ENCODE measurements at places on chromosomes 13 and 19.

GRCh38 chr13:73542446-73542845 lies 483.6 kb downstream of the KLF5 start:
- DNase-seq, result no peak

- DNase-seq, result no peak
Measured at GRCh38 chr19:55297267-55297666, 13.5 kb downstream of the BRSK1 start.

- no peak for DNase-seq
Measured at GRCh38 chr19:2333027-2333806, 4.7 kb downstream of the SPPL2B start.

GRCh38 chr13:59750860-59751259 lies 412.9 kb downstream of the DIAPH3 start:
- DNase-seq, result peak; percentile 83

GRCh38 chr13:31968473-31968872 lies 63.1 kb upstream of the FRY start:
- no peak for DNase-seq

- DNase-seq, result no peak
Measured at GRCh38 chr13:77811381-77811780, 107.2 kb downstream of the EDNRB start.

DNA sequence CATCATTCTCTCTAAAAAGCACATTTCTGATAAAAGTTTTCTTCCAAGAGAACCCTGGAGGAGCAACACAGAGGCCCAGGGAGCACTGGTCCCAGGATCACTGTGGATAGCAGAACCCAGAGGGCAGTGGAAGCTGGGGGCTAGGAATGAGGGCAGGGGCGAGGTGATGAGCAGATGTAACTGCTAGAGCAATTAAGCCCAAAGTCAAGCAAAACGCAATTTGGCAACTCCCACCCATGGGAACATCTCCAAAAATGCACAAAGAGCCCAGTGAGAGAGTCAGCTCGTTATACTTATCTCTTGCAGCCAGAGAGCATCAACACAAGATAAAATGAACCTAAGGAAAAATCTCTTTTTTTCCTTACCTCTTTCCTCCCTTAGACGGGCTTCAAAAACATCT lies 284.2 kb downstream of the TBC1D4 start:
- no peak for DNase-seq

DNA sequence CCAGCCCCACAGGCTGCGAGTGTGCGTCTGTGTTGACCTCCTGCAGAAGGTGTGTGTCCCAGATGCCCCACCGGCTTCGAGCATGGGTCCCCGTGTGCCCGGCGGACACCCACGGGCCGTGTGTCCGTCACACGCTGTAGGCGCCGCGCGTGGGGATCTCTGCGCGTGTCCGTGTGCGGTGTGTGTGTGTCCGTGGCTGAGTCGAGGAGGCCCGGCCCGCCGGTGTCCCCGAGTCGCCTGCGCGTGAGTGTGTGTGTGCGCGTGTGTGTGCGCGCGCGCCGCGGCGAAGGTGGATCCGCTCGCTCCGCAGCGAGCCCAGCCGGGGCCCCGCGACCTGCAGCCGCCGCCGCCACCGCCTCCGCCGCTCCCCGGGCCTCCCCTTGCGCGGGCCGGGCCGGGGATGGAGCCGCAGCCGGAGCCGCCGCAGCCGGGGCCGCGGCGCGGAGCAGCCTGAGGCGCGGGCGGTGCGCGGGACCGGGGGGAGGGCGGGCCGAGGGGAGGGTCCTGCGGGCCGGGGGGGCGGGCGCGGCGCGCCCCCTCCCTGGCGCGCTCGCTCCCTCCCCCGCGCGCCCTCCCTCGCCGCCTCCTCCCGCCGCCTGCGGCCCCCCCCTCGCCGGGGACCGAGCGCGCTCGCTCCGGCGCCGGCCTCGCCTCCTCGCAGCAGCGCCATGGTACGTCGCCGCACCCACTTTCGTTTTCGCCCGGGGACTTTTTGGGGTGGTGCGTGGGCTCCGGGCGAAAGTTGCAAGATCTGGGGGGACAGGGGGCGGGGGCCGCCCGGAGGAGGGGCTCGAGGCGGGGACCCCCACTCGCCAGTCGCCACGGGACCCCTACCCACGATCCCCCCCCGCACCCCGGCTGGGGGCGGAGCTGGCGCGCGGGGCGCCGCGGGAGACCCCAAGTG lies 7.1 kb upstream of the NFIC start:
- DNase-seq, result peak; percentile 68

- DNase-seq, result peak; percentile 95
Measured at GRCh38 chr19:48872884-48873475, 759 bp downstream of the PPP1R15A start.

- DNase-seq, result no peak
Measured at GRCh38 chr19:3148503-3148902, 12.7 kb downstream of the GNA15 start.

- DNase-seq, result no peak
Measured at GRCh38 chr13:40351537-40352379, 314.7 kb downstream of the FOXO1 start.

DNA sequence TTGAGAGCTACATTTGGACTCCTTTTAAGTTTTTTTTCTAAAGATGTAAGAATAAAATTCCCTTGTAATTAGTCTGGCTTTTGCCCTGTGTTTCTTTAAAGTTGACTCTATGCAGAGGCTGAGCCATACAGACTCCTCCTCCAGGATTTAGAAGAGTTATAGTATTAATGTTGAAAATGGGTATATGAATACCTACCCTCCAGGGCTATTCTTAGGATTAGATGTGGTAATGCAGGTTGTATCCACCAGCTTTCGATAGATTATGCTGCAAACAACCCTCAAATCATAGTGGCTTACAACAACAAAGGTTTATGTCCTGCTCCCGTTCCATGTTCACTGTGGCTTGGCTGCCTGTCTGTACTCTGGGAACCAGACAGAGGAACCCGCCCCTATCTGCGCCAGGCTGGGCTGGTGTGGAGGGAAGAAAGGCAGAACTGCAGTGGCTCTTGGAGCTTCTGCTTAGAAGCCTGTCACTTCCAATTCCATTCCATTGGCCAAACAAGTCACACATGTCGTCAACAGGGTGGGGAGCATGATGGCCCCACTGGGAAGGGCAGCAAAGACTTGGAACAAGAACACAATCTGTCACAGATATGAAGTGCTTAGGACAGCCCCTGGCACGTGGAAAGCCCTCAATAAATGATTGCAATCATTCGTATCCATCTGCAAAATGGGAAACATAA lies 290.8 kb downstream of the FOXO1 start:
- DNase-seq, result no peak

- DNase-seq, result peak; percentile 38
Measured at GRCh38 chr13:85282876-85283275, 516.3 kb downstream of the SLITRK6 start.

- DNase-seq, result peak; percentile 38
Measured at GRCh38 chr19:14450168-14450874, 17.2 kb downstream of the PKN1 start.

DNA sequence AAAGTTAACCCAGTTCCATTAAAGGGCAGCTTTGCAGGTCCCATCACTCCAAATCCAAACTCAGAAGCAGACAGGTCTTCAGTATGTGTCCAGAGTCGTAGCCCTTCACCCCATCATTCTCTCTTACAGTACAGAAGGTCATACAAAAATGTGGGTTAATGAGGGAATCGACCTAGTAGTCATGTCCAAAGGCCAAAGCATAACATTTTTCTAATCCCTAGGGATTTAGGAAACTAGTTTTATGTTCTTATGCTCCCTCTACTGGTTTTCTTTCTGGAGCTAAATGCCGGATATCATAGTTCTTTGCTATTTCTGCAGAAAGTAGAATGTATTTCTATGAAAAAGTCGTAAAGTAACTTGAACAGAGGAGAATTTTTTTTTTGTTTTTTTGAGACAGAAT lies 72.2 kb downstream of the DHRS12 start:
- peak; percentile 79 for DNase-seq

DNA sequence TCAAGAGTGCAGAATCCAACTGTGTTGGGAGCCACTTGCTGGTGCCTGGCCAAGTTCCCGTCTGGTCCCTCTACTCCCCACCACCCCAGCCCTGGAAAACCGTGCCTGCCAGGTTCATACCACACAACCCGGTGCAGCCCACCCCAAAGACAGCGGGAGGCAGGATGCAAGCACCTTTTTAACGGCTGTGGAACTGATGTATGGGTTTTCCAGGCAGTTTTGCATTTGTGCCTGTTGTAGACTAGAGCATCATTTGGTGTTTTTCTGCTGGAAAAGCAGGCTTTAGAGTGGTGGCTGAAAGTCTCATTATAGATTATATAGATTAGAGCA lies 13.5 kb downstream of the TFDP1 start:
- DNase-seq, result no peak

- no peak for DNase-seq
Measured at GRCh38 chr19:48194041-48194843, 23.8 kb downstream of the ZSWIM9 start.

All from fibroblast of skin of scalp (primary cell).